ENCODE measurements at places on chromosomes 1 and 21. TPM values are rescaled to one million over a fixed set of nuclear protein-coding genes. Genes with fewer than 3 reads are reported as not detected.

SYNC gene
- total RNA-seq, result not detected

BRINP3 gene
- not detected for total RNA-seq

ANGPTL3 gene
- not detected for total RNA-seq

OR14K1 gene
- total RNA-seq, result not detected

PEX10 gene
- total RNA-seq, result 39.3 TPM

GRCh38 chr1:17125756-17126237 lies 6.5 kb upstream of the PADI2 start:
- DNase-seq, result peak; percentile 94
- H3K4me1 ChIP-seq, result peaks cover 11% of the 10 kb centered on the region
- no peak overlapping the region for H3K4me3 ChIP-seq
- no peak overlapping the region for H3K27ac ChIP-seq
- no peaks in the 10 kb centered on the region for H3K27me3 ChIP-seq

- H3K27ac ChIP-seq, result no peak overlapping the region
- H3K36me3 ChIP-seq, result no peaks in the 10 kb centered on the region
- H3K4me1 ChIP-seq, result no peaks in the 10 kb centered on the region
- DNase-seq, result no peak
Observed at GRCh38 chr1:211870156-211870555, 39.6 kb upstream of the LPGAT1 start.

- no peak for DNase-seq
- H3K27ac ChIP-seq, result no peak overlapping the region
- no peaks in the 10 kb centered on the region for H3K27me3 ChIP-seq
- no peaks in the 10 kb centered on the region for H3K36me3 ChIP-seq
- H3K4me1 ChIP-seq, result no peaks in the 10 kb centered on the region
- H3K4me3 ChIP-seq, result no peak overlapping the region
Observed at GRCh38 chr1:192943108-192943507, 116.1 kb downstream of the UCHL5 start.

- H3K27ac ChIP-seq, result no peak overlapping the region
- no peaks in the 10 kb centered on the region for H3K36me3 ChIP-seq
- no peak overlapping the region for H3K4me3 ChIP-seq
- H3K27me3 ChIP-seq, result peaks cover 31% of the 10 kb centered on the region
- DNase-seq, result no peak
- H3K4me1 ChIP-seq, result peaks cover 13% of the 10 kb centered on the region
Observed at GRCh38 chr1:192812420-192813209, 3.8 kb downstream of the RGS2 start.

- DNase-seq, result no peak
- peaks cover 12% of the 10 kb centered on the region for H3K4me1 ChIP-seq
- no peaks in the 10 kb centered on the region for H3K36me3 ChIP-seq
Observed at GRCh38 chr1:9369964-9370788, 77.5 kb downstream of the SPSB1 start.

- peaks cover 5% of the 10 kb centered on the region for H3K4me1 ChIP-seq
- no peaks in the 10 kb centered on the region for H3K36me3 ChIP-seq
- peaks cover 14% of the 10 kb centered on the region for H3K27me3 ChIP-seq
- H3K4me3 ChIP-seq, result no peak overlapping the region
- H3K27ac ChIP-seq, result no peak overlapping the region
Observed at GRCh38 chr21:37079211-37079824, 6.3 kb downstream of the TTC3 start.

- peak overlapping the region; percentile 63 for H3K27ac ChIP-seq
- peak; percentile 70 for DNase-seq
- no peak overlapping the region for H3K4me3 ChIP-seq
- peaks cover 35% of the 10 kb centered on the region for H3K4me1 ChIP-seq
- H3K27me3 ChIP-seq, result no peaks in the 10 kb centered on the region
- H3K36me3 ChIP-seq, result no peaks in the 10 kb centered on the region
Observed at GRCh38 chr1:218463194-218464156, 118.3 kb downstream of the TGFB2 start.

- no peaks in the 10 kb centered on the region for H3K36me3 ChIP-seq
- DNase-seq, result no peak
- no peak overlapping the region for H3K27ac ChIP-seq
- peaks cover 5% of the 10 kb centered on the region for H3K4me1 ChIP-seq
- no peaks in the 10 kb centered on the region for H3K27me3 ChIP-seq
Observed at GRCh38 chr1:94646786-94647555, 105.4 kb upstream of the F3 start.

GRCh38 chr1:7975212-7975865 lies 13.8 kb downstream of the PARK7 start:
- DNase-seq, result peak; percentile 89
- H3K36me3 ChIP-seq, result peaks cover 5% of the 10 kb centered on the region

DNA sequence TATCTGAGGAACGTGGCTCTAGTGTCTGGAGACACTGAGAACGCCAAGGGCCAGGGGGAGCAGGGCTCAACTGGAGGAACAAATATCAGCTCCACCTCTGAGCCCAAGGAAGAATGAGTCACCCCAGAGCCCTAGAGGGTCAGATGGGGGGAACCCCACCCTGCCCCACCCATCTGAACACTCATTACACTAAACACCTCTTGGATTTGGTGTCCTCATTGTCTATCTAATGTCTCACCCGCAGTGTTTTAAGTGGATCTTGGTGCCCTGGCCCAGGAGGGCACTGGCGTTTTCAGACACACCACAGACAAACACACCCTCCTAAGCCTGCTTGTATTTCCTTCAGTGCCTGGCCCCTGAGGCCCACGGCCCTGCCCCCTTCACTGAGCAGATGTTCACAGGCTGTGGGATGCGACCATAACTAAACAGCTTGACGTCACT lies 2.2 kb upstream of the FALEC start:
- H3K4me3 ChIP-seq, result no peak overlapping the region
- peaks cover 13% of the 10 kb centered on the region for H3K4me1 ChIP-seq
- no peaks in the 10 kb centered on the region for H3K36me3 ChIP-seq
- no peak for DNase-seq
- H3K27ac ChIP-seq, result no peak overlapping the region

- DNase-seq, result peak; percentile 57
- no peaks in the 10 kb centered on the region for H3K36me3 ChIP-seq
- peak overlapping the region; percentile 100 for H3K4me3 ChIP-seq
- H3K4me1 ChIP-seq, result peaks cover 37% of the 10 kb centered on the region
Observed at GRCh38 chr1:226309398-226310244, 657 bp upstream of the LIN9 start.

DNA sequence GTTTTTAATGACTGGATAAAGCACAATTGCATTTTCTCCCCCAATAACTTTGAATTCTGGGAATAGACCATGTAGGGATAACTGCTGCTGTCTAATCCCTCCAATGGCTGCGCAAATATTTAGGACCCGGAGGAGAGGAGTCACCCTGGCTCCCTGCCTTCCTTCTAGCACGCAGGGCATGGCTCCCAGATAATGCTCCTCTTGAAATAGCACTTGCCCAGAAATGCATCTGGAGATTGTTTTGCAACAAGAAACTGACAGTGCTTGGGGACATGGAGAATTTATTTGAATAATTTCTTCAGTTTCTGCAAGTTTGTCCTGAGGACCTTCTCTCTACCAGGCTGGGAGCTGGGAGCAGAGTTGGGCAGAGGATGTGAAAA lies 83.5 kb downstream of the MAN1C1 start:
- H3K27ac ChIP-seq, result peak overlapping the region; percentile 7
- no peak overlapping the region for H3K4me3 ChIP-seq
- H3K27me3 ChIP-seq, result no peaks in the 10 kb centered on the region
- no peak for DNase-seq

DNA sequence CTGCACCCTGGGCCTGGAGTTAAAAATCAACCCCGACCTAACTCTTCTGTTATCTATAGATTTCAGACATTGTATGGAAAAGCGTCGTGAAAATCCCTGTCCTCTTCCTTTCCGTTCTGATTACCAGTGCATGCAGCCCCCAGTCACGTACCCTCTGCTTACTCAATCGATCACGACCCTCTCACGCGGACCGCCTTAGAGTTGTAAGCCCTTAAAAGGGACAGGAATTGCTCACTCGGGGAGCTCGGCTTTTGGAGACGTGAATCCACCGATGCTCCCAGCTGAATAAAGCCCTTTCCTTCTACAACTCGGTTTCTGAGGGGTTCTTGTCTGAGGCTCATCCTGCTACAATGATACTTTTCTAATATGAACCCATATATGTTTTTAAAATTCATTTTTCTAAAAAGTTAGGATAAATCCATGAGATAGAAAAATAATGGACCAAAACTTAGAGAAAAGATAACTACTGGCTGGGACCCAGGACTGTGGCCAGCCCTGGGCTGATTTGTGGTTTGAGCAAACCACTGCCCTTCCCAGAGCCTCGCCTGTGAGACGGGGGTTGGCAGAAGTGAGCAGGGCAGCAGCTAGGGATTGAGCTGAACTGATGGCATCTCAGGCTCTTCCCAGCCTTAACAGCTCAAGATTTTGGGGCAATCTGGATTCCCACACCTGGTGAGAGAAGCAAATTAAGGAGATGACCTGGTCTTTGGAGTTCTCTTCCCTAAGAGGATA lies 5.0 kb downstream of the UQCRHL start:
- no peak overlapping the region for H3K4me3 ChIP-seq
- DNase-seq, result no peak
- H3K27me3 ChIP-seq, result no peaks in the 10 kb centered on the region
- H3K4me1 ChIP-seq, result peaks cover 6% of the 10 kb centered on the region
- H3K36me3 ChIP-seq, result no peaks in the 10 kb centered on the region

DNA sequence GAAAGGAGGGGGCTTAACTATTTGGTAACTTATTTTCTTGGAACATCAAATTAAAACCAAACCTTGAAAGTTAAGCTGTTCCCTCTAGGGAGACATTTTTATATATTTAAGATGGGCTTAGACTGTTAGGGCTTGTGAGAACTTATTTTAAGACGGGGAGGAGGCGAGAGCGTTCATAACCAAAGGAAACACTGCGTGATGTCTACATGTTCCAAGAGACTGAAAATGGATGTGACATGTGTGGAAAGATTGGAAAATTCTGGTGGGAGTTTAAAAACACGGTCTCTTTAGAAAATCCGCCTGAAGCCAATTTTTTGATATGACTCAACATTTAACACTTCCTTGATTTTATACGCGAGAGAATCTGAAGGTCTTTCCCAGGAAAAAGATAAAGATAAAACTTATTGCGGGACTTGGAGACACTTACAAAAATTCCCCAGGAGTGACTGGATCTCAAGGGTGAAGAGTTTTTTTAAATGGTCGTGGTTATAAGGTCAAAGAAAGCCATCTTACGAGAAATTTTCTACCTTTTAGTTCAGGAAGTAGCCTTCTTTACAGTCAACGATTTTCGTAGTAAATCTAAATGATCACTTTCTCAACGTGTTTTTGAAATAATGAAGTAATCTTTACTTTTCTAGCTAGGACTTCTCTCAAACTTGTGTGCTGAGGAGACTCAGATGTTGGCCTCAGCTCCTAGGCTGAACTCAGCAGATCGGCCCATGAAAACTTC lies 828 bp downstream of the PNRC2 start:
- H3K27me3 ChIP-seq, result no peaks in the 10 kb centered on the region
- H3K4me1 ChIP-seq, result peaks cover 9% of the 10 kb centered on the region
- no peaks in the 10 kb centered on the region for H3K36me3 ChIP-seq
- DNase-seq, result no peak

DNA sequence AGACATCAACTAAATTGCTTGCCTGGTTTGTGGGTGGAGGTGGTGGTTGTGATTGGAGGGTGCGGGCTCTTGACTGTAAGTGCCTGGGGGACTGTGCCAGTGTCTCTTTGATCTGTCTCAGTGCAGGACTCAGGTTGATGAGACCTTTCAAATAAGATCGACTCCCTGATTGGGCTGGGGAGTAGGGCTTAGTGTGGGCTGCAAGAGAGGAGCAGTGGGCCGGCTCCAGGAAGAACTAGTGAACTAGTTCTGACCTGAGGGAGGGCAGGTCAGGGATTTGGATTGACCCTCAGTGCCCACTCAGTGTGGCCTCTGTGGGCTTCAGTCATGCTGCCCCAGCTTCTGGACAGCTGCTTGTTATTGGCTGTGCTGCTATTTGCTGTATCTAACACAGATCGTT lies 130.6 kb upstream of the CACNA1E start:
- H3K36me3 ChIP-seq, result no peaks in the 10 kb centered on the region
- no peak for DNase-seq
- H3K4me3 ChIP-seq, result no peak overlapping the region
- H3K27me3 ChIP-seq, result no peaks in the 10 kb centered on the region
- no peak overlapping the region for H3K27ac ChIP-seq
